Nephron progenitor cell (in vitro differentiated cells): ENCODE measurements at places on chromosomes 3 and 15.
A peak's percentile ranks its signal among the peaks of the same experiment; 100 is the strongest.

DNA sequence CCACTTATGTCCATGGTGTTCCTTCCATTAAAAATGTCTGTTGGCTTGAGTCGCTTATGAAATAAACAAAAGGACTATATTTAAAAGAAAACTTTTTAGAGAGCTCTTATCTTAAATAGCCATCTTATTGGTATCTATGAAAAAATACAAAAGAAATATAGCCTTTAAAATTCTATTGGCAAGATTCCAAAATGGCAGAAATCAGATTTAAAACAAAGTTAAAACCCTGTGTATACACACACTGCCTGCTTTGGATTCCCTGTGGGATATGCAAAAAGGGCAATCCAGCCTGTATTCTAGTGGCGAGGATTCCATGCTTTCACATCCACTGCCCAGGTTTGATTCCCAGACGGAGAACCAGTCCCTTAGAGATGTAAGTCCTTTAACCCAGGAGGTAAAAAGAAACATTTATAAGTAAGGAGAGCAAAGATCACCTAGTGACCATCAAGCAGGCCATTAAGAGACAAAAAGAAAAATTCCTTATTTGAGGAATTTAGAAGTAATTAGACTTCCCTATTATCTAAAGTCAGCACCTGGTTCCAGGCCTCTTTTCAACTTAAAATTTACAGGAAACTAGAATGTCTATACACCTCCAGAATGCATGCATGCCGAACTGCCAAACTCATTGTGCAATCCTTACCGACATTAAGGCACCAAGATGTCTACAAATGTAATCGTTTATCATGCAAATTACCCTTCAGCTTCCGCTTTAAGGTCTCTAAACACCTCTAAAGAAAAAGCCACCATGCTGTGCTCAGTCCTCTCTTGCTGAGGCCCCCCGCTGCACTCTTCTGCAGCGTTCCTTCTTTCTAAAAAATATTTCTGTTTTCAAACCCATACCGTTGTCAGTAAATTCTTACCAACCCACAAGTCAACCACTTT, 69.6 kb upstream of the STRIT1 start:
- no peak overlapping the region for H3K27ac ChIP-seq
- H3K4me3 ChIP-seq = no peak overlapping the region
- peaks cover 4% of the 10 kb centered on the region for H3K4me1 ChIP-seq
- DNase-seq = no peak
- H3K27me3 ChIP-seq = no peaks in the 10 kb centered on the region

GRCh38 chr3:187963677-187964385, 190.1 kb upstream of the LPP start:
- H3K4me1 ChIP-seq = no peaks in the 10 kb centered on the region
- no peak for DNase-seq
- no peaks in the 10 kb centered on the region for H3K36me3 ChIP-seq
- no peaks in the 10 kb centered on the region for H3K27me3 ChIP-seq

DNA sequence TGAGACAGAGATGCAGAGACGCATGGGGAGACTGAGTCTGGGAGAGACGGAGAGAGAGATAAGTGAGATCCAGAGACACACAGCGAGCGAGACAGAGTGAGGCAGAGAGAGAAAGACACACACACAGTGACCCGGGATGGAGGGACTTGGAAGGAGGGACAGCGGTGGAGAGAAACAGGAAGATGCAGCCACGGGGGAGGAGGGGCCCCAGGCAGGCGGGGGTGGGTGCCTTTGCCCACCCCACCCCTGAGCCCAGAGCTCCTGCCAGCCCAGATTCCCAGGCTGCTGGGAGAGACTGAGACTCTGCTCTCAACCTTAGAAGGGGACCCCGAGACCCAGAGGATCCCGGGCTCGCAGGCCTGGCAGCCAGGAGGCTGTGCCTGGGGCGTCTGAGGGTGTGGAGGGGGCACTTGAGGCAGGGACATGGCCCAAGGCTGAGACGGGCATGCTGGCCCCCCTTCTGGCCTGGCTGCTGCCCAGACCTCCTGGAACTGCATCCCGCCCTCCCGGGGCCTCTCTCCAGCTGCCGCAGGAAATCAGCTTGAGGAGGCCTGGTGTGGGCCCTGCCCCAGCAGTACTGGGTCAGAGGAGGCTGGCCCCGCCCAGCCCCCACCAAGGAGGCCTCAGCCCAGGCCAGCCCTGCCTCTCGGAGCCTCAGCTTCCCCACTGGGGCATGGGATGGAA, 18.1 kb downstream of the H1-8 start:
- peak overlapping the region; percentile 64 for H3K27ac ChIP-seq
- H3K36me3 ChIP-seq = peaks cover 6% of the 10 kb centered on the region

- no peak for DNase-seq
- peaks cover 12% of the 10 kb centered on the region for H3K27me3 ChIP-seq
- H3K36me3 ChIP-seq = no peaks in the 10 kb centered on the region
Observed at GRCh38 chr3:124602980-124603627, 127.1 kb upstream of the UMPS start.

- no peak for DNase-seq
- no peak overlapping the region for H3K4me3 ChIP-seq
- H3K27ac ChIP-seq = no peak overlapping the region
- peaks cover 9% of the 10 kb centered on the region for H3K27me3 ChIP-seq
Observed at GRCh38 chr3:127888564-127889107, 26.4 kb upstream of the KBTBD12 start.

GRCh38 chr15:70806992-70807712, 43.8 kb upstream of the UACA start:
- peaks cover 8% of the 10 kb centered on the region for H3K27me3 ChIP-seq
- H3K4me3 ChIP-seq = no peak overlapping the region
- H3K27ac ChIP-seq = no peak overlapping the region

DNA sequence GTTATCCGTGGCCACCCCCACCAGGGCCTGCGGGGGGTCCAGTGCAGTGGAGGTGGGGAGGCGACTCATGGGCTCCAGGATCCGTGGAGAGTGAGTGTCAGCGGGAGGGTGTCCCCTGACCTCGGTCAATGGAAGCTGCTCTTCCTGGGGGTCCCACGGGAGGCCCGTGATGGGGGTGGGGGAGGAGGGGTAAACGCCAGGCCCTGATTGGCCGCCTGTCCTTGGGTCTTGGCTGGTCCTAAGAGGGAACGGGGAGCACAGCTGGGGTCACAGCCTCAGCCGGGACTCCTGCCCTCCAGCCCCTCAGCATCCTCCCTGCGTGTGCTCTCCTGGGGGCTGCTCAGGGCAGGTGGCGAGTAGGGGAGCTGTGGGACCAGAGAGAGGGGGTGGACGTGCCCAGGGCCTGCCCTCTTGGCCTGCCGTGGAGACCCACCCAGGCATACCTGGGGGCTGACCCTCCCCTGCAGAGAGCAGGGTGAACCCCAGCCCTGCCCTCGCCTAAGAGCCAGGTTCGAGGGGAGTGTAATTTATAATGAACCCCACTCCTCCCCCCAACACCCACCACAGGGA, 184.6 kb downstream of the GOLGA6L6 start:
- no peak overlapping the region for H3K4me3 ChIP-seq
- DNase-seq = no peak
- H3K27ac ChIP-seq = no peak overlapping the region
- peaks cover 9% of the 10 kb centered on the region for H3K36me3 ChIP-seq
